Activated T-helper 2 cell treated with anti-CD3 and anti-CD28 coated beads, Interferon-gamma antibody, Interleukin-2, Interleukin-4, amounts not matched to agents 10 μg/mL and 5 μg/mL and 100 μg/mL, durations not matched to agents 14 hours and 24 hours and 36 hours (primary cell): ENCODE measurements at places on chromosomes 13 and 19. TPM values are rescaled to one million over a fixed set of nuclear protein-coding genes. Genes with fewer than 3 reads are reported as not detected.

- no peak for DNase-seq
Measured at GRCh38 chr13:44837250-44837649, 152.0 kb downstream of the NUFIP1 start.

DNA sequence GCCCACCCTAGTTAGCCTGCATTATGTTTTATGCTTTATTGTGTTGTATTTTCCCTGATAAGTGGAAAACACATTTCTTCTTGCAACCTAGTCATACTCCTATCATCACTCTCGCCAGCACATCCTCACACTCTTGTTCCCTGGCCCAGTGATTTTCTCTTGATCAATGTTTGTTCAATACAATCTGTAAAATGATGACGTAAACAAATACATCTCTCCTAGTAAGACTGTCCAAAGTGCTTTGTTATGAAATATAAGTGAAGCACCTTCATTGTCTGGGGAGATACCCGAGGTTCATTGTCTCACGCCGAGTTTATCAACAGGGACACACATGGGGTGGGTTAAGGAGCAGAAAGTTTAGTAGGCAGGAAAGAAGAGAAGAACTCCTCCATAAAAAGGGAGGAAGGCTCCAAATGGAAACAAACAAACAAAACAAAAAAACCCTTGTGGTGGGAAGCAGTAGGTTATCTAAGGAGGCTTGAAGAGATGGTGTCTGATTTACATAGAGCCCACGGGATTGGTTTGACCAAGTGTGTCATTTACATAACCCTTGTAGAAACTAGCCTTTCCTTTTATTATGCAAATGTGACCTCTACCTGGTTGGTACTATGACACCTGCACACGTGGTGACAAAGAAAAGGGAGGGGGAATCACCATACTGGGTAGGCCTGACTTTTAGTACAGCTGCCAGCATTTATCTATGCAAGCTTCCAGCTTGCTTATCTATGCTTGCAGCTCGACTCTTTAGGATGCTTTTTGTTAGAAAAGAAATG lies 1317.9 kb upstream of the SPRY2 start:
- no peak for DNase-seq

GRCh38 chr19:1069009-1069779 lies 2.2 kb downstream of the ARHGAP45 start:
- peak; percentile 61 for DNase-seq

- no peak for DNase-seq
Measured at GRCh38 chr19:10292789-10293636, 3.3 kb downstream of the ICAM5 start.

- DNase-seq, result no peak
Measured at GRCh38 chr13:99255271-99255670, 2.9 kb downstream of the GPR18 start.

- no peak for DNase-seq
Measured at GRCh38 chr19:48355365-48355954, 8.3 kb downstream of the TMEM143 start.

GRCh38 chr19:36008336-36008978 lies at the start of gene SYNE4:
Gene SYNE4 (minus strand): TSS chr19:36008813. CDS start chr19:36008681, 132 bp downstream.
- DNase-seq, result no peak

DNA sequence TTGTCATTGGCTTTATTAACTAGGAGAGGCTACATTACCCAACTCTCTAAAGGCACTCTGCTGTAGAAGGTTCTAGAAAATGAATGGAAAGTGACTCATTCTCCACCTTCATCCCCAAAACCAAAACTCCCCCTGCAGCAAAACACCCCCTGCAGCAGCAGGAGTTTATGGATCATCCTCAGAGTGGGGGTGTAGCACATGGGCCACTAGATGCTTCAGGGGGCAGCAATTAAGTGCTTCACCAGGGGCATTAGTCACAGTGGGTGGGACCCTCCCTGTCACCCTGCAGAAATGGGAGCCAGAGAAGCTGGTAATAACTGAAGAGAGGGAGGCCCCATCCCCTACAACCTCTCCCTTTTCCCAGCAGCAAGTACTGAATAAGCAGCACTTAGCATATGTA lies 64.5 kb upstream of the MED4 start:
- DNase-seq, result no peak

- DNase-seq, result no peak
Measured at GRCh38 chr13:99548448-99548847, 47.2 kb downstream of the TM9SF2 start.

DNA sequence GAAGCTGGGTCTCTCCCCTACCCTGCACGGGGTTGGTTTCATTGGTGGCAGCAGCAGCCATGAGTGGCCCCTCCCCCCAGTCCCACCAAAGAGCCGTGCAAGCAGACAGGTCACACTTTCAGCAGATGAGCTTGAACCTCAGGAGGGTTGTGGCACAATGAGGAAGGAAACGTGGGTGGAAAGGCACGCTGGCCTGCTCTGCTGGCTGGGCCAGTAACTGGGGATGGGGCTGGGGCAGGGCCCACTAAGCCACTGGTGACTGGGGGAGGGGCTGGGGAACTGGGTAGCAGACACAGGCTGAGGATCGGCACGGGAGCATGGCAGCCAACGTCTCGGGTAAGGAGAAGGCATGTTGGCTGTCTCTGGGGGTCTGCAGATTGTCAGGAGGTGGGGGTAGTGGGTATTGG lies at the start of gene P2RY11:
TSS of gene P2RY11 (plus strand) at position 289 of the 407 bp plus-strand sequence. CDS start at position 318, 29 bp downstream.
- no peak for DNase-seq

DNA sequence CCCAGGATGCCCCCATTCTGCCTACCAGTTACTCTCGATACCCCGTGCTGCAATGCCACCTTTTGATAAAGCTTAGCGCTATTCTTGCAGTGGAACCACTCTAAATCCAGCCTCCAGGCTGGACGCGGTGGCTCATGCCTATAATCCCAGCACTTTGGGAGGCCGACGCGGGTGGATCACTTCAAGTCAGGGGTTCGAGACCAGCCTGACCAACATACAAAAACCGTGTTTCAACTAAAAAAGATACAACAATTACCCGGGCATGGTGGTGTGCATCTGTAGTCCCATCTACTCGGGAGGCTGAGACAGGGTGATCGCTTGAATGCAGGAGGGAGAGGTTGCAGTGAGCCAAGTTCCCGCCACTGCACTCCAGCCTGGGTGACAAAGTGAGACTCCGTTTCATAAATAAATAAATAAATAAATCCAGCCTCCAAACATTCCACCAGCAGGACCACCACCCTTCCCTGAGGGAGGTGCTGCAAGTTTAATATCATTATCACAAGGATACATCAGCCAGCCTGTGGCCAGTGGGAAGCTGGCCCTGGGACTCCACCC lies 27.7 kb downstream of the CYP2B6 start:
- no peak for DNase-seq

DNA sequence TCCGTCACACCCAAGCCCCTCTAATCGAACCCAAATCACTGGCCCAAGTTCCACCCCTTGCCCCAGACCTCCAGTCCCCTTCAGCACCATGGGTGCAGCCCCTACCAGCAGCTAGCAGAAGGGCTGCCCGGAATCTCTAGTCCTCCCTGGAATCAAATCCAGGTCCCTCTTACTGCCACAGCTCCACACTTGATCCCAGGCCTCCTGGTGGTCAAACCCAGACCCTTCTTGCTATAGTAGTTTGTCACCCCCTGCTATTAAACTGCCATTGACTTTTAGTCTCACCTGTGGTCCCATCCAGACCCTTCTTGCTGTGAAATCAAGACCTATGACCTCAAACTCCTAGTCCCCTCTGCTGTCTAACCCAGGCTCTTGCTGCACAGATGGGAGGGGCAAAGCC lies 8.7 kb downstream of the HIPK4 start:
- no peak for DNase-seq

- DNase-seq, result no peak
Measured at GRCh38 chr13:22063416-22064124, 392.7 kb downstream of the FGF9 start.

Gene RAB3A
- total RNA-seq, result 6.3 and 7.4 TPM in 2 replicates

Gene CABP5
- not detected in 2 replicates for total RNA-seq

Gene CHST8
- not detected in 2 replicates for total RNA-seq

Gene MEIS3
- total RNA-seq, result 0.16 TPM in 1 of 2 replicates, not detected in the other
